ENCODE measurements at places on chromosomes 11 and 22. TPM values are rescaled to one million over a fixed set of nuclear protein-coding genes. Genes with fewer than 3 reads are reported as not detected.

MS4A14 gene
- 0.57 TPM for total RNA-seq

DNA sequence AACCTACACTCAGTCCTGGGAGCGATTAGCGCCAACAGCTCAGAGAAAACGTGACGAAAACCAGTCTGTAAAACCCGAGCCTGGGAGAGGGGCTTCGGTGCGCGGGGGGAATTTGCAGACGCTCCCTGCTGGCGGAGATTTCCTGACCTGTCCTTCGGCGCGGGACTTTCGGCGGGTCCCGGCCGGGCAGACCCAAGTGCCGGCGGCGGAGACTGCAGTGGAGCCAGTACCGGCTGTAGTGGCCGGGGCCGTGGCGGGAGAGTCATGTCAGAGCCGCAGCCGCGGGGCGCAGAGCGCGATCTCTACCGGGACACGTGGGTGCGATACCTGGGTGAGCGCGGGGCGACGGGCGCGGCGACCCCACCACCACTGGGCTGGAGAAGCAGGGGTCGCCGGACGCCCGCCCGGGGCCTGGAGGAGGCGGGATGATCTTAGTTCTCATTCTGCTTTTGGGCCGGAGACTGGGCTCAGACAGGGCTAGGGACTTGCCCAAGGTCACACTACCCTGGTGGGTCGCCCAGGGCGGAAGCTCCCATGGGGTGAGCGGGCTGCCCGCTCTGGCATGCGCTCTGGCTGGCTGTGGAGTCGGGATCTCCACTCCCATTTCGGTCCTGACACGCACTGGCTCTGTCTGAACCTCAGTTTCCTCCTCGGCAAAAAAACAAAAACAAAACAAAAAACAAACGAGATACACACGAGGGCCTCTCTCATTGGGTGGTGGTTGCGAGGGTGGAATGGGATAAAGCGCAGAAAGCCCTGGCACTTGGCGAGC, at the start of gene MTFP1:
Gene MTFP1 (plus strand): TSS at position 153 of the 772 bp plus-strand sequence. CDS start 112 bp downstream, at position 265.
- DNase-seq = peak; percentile 62

- DNase-seq = no peak
Observed at GRCh38 chr22:22364207-22364606, 119.6 kb downstream of the VPREB1 start.

GRCh38 chr11:72720784-72721183, 31.4 kb downstream of the ARAP1 start:
- DNase-seq = no peak

RAG2 gene
- not detected for total RNA-seq

- peak; percentile 34 for DNase-seq
Observed at GRCh38 chr11:73233211-73233610, 15.1 kb downstream of the P2RY2 start.

GRCh38 chr11:85827748-85828639, 17.1 kb upstream of the SYTL2 start:
- DNase-seq = no peak

DNA sequence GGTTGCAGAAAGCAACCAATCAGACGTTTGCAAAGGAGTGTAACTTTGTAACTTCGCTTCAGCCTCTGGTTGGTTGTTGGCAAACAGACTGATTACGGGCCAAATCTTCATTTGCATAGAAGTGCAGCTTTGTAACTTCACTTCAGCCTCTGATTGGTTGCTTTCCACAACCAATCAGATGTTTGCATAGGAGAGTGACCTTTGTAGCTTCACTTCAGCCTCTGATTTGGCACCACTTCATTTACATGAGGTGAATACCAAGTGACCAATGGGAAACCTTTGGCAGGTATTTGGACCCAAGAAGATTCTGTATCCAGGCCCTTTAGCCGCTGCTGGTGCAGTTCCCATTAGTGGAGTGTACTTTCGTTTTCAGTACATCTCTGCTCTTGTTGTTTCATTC, 16.0 kb downstream of the USP47 start:
- no peak for DNase-seq

VWCE gene
- total RNA-seq = 0.85 TPM

DNA sequence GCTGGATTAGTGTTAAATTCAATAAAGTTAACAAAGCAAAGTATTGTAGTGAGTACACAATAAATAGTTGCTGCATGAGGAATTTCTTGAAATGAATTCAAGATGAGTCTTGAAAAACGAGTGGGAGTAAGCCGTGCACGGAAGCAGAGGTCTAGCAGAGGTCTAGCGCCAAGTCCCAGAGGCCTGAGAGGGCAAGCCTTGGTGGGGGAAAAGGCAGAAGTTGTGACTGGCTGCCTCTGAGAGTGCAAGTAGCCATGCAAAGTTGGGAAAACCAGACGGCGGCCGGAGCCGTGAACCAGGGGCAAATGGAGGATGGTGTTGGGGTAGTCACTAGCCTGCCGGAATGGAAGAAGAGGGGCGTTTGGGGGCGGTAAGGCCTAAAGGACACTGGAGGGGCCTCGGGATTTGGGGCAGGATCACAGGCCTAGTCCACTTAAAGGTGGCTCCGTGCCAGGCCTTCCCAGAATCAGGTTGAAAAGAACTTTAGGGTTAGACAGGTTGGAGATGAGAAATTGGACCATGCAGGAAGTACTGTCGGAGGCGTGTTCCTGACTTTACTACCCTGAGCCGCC, 379 bp upstream of the SLC3A2 start:
- peak; percentile 37 for DNase-seq

DNA sequence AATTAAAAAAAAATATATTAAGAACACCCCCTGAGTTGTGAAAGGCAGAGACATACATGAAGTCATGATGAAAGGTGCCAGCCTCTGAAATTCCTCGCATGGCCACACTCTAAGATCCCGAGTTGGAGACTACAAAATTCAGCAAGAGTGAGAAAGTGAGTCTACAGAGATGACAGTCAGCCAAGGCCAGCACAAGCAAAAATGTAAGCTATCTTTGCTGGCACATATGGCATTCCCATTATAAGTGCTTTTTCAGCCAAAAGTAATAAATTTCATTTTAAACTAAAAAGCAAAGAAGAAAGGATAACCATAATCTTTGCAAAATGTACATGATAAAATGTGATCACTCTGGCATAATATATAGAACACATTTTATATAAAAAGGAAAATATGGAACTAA, 40.6 kb downstream of the FANCF start:
- no peak for DNase-seq

- peak; percentile 51 for DNase-seq
Observed at GRCh38 chr11:61587951-61588727, 7.3 kb upstream of the SYT7 start.

SAC3D1 gene
- 13.7 TPM for total RNA-seq

All from Peyer's patch (tissue), 4 donors.